ENCODE measurements at places on chromosomes 6 and 20.

- no peak for DNase-seq
Measured at GRCh38 chr20:46741924-46742668, 32.6 kb downstream of the SLC2A10 start.

DNA sequence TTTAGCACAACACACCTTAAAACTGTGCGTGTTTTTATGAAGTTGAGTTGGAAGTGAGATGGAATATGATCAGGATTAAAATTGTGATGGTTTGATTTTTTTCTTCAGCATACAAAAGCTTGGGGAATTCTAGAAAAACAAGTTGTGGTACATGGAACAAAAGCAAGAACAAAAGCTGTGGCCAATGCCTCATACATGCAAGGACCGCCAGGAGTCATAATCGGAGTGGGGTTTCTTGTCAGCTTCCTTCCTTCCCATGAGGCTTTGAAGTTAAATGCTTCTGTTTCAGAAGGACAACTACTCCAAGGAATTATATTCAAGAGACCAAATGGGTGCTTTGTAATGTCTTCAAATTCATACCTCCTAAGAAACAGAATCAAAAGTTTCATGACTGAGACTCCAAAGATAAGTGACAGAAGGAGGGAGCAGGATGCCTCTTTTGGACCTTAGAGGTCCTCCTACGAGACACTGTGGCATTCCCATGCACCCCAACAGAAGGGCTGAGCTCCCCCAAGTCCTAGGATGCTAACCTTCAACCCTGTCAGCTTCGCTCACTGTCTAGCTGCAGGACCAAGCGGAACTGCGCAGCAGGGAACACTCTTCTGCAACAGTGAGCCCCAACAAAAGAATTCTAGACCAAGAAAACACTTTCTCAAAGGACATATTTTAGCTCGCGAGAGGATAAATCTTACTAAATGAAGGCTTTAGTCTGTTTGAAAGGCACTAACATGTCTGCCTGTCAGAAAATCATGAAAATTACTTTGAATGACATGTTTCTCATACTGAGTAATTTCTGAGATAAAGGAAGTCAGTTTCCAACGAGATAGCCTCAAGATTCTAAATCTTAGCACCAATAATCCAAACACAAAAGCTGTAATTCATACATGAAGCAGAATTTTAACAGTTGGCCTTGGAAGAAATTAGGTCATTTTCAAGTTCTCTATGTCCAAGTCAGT lies 108.5 kb upstream of the NHSL1 start:
- DNase-seq = no peak

- no peak for DNase-seq
Measured at GRCh38 chr6:12720310-12720709, 3.7 kb downstream of the PHACTR1 start.

DNA sequence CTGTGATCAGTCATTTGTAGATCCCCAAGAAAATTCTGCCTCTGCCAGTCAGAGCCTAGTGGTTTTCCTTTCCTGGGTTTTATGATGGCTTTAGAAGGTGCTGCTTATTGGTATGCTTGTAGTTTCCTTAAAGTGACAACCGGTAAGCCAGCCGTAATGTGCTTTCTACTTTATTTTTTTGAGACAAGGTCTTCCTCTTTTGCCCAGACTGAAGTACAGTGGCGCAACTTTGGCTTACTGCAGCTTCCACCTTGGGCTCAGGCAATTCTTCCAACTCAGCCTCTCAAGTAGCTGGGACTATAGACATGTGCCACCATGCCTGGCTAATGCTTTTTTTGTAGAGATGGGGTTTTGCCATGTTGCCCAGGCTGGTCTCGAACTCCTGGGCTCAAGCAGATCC lies 23.5 kb downstream of the MCM8 start:
- no peak for DNase-seq

GRCh38 chr6:35678021-35678654 lies 10.6 kb downstream of the FKBP5 start:
- DNase-seq = no peak

GRCh38 chr6:169801396-169802160 lies 50.2 kb downstream of the ERMARD start:
- no peak for DNase-seq

- no peak for DNase-seq
Measured at GRCh38 chr6:137224799-137225198, 5.6 kb upstream of the IFNGR1 start.

DNA sequence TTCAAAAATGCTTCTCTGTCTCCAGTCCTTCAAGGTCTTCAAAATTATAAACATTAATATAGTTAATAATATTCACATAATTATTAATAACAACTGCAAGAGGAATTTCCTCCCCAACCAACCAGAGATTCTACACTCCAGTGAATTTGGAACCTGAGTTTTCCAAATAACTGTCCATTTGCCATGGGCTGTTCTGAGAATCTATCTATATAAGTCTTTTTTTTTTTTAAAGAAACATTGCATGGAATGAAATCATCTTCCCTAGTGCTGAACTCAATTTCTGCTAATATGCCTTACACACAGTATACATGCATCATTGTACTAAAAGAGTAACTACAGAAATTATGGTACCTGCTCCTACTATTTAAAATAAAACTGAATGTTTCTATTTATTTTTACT lies 113.9 kb downstream of the SLC22A3 start:
- DNase-seq = no peak

- DNase-seq = no peak
Measured at GRCh38 chr6:44737829-44738528, 350.5 kb downstream of the CDC5L start.

- no peak for DNase-seq
Measured at GRCh38 chr6:80331974-80332373, 225.5 kb downstream of the BCKDHB start.

- DNase-seq = no peak
Measured at GRCh38 chr20:32784369-32785080, 22.3 kb downstream of the DNMT3B start.

DNA sequence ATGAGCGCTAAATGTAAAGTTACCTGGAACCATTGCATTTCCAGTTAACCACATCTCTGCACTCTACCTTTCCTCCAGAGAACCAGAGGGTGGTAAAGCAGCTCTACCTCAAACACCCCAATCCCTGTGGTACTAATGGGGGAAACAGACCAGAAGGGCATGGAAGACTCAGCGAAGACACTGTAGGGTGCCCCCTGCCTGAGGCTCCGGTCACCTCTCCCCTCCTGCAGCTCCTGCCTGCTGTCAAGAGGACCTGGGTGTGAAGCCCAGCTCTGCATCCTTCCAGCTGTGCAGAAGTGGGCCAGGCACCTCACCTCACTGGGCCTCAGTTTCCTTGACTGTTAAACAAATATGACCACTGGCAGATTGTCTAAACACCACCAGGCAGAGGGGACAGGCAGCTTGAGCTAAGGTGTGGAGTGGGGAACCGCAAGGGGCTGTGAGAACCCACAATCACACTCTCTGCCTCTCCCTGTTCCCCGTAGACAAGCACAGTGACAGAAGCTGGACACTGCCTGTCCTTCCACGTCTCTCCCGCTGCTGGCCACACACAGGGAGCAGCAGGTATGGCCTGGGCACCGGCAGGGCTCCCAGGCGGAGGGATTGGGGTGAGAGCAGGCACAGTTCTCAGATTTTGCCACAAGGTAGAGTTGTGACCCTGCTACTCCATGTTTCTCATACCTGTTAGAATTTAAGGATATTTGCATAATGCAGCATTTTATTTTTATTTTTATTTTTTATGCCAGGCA lies 9.1 kb upstream of the BPIFA2 start:
- DNase-seq = no peak

GRCh38 chr6:29522227-29522626 lies 34.5 kb upstream of the MAS1L start:
- DNase-seq = no peak

DNA sequence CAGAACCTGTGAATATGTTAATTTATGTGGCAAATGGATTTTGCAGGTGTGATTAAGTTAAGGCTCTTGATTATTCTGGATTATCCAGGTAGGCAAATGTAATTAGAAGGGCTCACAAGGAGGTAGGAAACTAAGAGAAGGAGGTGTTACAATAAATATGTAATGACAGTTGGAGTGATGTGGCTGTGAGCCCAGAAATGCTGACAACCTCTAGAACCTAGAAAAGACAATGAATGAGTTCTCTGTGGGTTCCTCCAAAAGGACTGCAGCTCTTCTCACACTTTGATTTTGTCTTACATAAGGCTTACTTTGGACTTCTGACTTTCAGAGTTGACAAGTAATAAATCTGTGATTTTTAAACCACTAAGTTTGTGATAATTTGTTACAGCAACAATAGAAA lies 406.6 kb upstream of the EPHA7 start:
- DNase-seq = no peak

DNA sequence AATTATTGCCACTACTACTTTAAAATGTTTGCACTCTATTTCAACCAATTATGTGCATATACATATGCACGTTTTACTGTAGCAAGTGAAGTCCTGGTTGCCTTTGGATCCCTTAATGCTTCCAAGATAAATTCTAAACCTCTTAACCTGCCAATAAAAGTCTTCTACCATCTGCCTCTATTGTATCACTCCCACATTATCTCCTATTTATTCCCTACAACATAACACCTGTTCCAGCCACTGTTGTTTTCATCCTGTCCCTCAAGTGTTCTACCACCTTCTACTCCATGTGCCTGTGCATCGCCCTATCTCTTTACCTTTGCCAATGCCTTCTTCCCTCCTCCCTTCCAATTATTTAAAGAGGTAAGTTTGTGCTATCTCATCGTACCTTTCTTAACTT lies 499.0 kb upstream of the RNF217 start:
- DNase-seq = no peak

DNA sequence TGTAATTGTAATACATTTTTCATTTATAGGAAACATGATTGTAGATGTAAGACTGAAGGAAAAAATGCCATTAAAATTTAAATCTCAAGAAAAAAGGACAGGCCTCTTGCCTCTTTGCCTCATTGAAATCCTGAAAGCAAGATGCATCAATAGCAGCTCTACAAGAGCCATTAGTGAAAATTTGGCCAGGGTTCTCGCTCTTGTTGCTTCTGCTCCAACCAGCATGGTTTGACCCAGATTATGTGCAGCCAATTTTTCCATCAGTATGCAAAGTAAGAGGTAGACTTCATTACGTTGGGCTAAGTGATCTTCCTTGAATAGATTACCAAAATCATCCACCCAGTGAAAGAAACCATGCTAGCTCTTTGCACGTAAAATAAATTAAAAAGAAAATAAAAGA lies 106.6 kb downstream of the SGK1 start:
- no peak for DNase-seq

DNA sequence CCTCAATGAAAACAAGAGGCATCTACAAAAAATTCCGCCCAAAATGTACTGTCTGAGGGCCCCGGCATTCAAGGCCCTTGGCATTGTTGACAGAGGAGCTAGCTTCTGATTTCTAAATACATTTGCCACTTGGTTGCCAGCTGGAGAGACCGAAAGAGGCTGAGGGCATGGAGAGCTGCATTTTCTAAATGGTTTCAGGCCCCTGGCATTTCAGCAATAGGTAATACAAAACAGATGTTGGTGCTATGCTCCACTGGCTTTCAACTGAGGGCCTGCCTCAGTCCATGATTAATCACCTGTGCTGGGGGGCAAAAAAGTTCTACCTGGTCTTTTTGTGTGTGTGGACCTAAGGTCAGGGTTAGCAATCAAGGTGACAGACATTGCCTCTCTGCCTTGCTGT lies 79.5 kb upstream of the ISM1 start:
- DNase-seq = no peak

- DNase-seq = peak; percentile 33
Measured at GRCh38 chr20:59428441-59429205, 128.2 kb downstream of the EDN3 start.

- DNase-seq = no peak
Measured at GRCh38 chr6:15436451-15436850, 190.6 kb downstream of the JARID2 start.

DNA sequence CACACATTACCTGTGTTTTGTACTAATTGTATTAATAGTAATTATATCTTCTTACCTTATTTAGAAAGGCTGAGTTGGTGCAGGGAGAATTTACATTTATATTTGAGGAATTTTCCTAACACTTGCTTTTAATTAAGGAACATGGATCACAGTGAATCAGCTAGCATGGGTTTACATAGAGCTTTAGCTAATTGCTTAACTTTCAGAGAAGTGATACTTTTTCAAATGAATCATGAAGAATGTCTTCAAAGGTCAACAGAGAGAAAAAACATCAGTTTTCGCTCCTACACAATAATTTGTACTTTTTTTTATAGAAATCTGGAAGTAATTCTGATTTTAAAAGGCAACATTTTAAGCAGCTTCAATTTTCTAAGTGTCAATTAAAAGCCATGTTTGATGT lies 195.0 kb upstream of the HEY2 start:
- no peak for DNase-seq

DNA sequence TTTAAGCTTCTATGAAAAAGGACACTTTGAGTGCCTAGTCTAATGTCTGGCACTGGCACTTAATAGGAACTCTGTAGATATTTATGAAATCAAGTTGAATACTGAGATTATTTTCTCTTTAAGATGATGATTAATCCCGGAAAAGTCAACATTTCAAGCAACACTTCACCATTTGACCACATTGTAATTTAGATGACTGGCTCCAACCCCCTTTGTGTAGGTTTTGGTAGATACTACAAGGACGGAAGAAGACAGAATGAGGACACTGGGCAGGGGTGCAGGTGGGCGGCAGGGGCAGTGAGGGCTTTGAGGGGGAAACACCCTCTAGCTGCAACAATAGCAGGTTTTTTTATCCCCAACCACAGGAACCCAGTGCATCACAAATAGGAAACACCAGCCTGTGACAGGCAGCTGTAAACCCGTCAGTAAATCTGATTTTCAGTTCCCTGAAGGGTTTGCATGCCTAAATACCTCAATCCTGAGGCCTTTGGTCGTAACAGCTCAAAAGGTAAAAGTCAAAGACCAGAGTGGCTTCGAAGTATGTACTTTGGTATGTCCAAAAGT lies 4.6 kb downstream of the DTNBP1 start:
- no peak for DNase-seq

DNA sequence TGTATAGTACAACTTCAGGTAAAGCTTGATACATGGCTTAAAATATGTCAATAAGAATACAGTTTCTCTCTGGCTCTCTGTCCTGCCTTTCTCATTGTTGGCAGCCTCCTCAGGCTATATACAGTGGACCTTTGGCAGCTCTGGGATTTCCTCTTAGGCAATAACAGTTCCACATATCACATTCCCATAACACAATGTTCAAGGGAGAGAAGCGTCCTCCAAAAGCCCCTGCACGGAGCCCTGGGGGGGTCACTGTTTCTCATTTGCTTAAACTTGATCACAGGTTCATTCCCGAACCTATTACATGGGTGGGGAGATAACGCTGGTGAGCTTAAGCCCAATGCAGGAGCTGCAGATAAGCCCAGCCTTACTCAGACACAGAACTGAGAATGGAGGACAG lies 4.4 kb upstream of the FLRT3 start:
- no peak for DNase-seq

GRCh38 chr6:12024216-12024615 lies 12.1 kb downstream of the HIVEP1 start:
- DNase-seq = no peak

DNA sequence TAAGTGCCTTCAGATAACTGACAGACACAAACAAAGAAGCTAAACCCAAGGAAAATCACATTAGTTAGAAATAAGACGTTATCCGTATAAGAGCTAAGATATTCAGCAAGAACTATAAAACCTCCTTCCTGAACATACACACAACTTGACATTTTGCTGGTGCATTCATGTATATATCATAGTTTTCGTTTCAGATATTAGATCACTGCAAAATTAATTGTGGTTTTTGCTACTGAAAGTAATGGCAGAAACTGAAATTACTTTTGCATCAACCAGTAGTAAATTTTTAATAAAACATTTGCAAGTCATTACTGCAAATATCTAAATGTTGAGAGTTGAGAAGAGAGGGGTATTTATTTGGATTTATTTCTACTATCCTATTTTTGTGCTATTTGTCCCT lies 26.1 kb upstream of the KCNQ5 start:
- no peak for DNase-seq

GRCh38 chr20:49899541-49900383 lies 15.6 kb downstream of the SPATA2 start:
- no peak for DNase-seq

All from mesendoderm (in vitro differentiated cells).